ENCODE measurements at places on chromosomes 6 and 20.

- DNase-seq = no peak
Measured at GRCh38 chr6:157406661-157407060, 25.7 kb downstream of the ZDHHC14 start.

- no peak for DNase-seq
Measured at GRCh38 chr6:150119173-150119572, 23.7 kb upstream of the PPP1R14C start.

GRCh38 chr6:155660251-155660977 lies 204.8 kb upstream of the NOX3 start:
- no peak for DNase-seq

DNA sequence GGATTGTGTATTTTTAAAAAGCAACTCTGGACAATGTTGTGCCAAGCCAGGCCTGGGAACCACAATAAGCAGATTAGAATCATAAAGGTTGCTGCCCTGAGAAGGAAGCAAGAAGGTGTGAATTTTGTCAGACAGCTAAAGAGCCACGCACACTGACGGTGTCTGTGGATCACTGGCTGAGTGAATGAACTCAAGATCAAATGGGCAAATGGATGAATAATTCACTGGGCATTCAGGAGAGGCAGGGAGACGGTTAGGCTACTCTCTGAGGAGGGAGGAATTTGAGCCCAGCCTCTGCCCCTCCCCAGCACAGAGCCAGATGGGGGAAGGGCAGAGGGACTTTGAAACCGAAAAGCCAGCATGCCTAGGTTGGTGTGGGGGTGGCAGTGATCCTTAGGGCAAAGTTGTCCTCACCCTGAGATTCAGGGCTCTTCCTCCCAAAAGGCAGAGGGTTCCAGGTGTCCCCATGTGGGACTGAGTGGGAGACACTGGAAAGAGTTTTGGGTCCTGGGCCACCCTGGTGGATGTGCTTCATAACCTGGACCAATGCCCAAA lies 19.5 kb upstream of the SLC22A7 start:
- no peak for DNase-seq

GRCh38 chr6:122063761-122064160 lies 335.7 kb upstream of the HSF2 start:
- no peak for DNase-seq

- no peak for DNase-seq
Measured at GRCh38 chr6:80209430-80209829, 103.0 kb downstream of the BCKDHB start.

- no peak for DNase-seq
Measured at GRCh38 chr6:42566614-42567208, 2.9 kb downstream of the UBR2 start.

DNA sequence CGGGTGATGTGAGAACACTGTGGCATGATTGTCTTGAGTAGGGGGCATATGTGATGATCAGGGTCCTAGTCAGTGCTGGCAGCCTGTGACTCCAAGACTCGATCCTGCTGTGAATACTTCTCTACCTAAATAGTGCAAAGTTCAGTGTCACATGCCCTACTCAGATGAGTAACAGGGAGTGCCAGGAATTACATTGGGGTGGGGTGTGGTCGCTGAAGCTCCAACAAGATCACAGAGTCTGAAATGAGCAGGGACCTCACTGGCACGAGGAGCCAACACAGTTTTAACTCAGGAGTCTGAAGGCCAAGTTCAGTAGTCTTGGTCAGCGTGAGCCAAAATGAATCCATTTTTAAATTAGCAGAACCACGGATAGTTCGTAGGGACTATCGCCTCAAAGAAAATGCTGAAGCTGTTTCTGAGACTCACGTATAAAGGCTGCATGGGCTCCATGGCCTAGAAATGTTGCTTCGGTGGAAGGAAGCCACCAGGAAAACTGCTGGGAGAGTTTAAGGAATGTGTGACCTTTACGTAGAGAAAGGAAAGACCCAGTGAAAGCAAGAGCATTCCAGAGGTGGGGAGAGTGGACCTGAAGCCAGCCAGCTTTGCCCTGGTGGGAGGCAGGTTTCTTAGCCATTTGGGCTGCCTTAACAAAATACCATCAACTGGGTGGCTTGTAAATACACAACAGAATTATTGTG lies 72.2 kb downstream of the RPP40 start:
- no peak for DNase-seq

DNA sequence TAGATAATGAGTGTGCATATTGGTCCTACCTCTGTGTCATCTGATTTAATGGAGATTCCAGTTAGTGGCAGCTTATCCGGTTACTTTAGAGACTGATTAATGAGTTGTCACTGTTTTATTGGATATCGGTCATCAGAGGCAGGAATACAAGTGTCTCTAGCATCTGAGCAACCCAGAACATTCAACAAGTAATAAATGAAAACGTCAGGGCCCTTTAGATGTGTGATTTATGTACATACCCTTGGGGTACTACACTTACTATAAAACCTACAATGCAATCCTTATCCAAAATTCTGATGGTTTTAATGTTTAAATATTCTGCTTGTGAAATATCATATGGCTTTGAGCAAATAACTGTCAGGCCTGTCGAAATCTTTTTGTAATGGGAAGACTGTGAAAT lies 1117.9 kb upstream of the FLRT3 start:
- DNase-seq = no peak

GRCh38 chr6:112899541-112899940 lies 552.4 kb downstream of the RFPL4B start:
- no peak for DNase-seq

DNA sequence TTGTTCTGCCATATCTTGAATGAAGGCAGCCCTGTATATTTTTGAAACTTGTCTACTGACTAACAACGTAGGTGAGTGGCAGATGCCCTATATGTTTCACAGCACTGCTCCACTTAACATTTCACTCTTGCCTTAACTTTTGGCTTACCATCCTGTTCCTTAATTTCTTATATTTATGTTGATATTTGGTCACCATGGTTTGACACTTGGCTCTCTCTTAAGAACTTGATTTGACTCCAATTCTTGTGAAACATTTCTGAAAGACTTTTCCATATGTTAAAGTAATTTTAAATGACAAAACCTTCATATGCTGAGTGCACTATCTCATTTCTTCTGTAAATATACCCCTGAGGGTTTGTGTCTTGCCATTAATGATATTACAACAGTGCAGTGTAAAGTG lies 434.3 kb upstream of the IMPG1 start:
- DNase-seq = no peak

GRCh38 chr6:119799596-119800509 lies 450.3 kb upstream of the MAN1A1 start:
- no peak for DNase-seq

DNA sequence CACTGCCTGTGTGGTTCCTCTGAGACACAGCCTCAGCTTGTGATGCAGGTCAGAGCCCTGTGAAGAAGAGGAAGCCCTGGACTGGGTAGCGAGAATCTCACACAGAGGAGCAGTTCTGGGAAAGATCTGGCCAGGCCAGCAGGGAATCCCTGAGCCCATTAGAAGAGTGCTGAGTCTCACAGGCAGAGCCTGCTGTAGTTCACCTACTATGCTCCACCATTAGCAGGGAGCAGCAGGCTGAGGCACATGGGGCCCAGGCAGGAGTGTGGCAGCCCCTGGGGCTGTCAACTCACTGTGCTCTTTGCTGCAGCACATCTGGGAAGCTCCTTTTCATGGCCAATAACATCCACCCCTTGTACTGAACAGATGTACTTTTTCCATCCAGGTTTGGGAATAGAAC lies 146.8 kb upstream of the B3GAT2 start:
- no peak for DNase-seq

DNA sequence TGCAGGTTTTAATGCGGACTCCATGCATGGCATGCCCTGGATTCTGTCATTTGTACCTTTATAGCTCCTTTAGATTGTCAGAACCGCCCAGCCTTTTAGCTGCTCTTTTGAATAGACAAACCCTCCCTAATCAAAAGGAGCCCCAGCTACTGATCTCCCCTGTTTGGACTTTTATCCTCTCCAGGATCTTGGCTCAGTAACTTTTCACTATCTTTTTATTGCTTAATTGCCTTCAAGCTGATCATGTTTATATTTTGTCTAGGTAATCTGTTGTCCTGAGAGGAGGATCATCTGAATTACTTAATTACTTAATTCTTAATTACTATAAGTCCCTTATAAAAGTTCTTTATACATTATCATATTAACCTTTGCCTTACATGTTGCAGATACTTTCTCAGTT lies 93.2 kb downstream of the HIVEP1 start:
- DNase-seq = no peak

DNA sequence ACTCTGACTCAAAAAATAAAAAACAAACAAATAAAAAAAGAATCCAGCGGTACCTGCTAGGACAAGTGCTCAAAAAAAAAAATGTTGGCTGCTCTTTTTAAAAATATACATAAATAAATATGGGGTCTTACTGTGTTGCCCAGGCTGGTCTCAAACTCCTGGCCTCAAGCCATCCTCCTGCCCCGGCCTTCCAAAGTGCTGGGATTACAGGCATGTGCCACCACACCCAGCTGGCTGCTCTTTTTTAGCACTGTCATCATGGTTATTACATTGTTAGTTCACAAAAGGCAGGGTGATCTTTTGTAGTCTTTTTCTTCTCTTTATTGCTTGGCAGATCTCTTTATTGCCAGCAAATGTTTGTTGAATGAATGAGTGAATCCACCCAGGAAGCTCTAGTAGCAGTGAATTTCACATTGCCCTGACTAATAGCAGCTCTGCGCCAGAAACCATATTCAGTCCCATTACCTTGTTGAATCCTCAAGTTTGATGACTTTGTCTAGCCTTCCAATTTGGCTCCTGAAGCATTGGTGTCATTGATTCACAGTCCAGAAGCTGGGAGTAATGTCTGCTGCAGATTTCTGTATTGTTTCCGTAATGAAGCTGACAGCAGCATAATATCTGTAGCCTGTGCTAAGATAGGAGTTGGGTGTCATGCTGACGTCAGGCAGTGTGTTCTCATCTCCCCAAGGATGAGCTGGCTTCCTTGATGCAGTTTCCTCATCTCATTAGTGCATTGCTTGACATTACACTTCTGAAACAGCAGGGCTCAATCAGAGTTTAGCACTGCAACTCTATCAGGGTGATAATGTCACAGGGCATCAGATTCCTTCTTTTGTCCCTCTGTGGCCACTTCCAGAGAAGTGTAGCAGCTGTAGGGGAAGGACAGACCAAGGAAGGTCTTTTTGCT lies 84.9 kb upstream of the TGM3 start:
- DNase-seq = no peak

GRCh38 chr6:106790935-106791334 lies 161.6 kb downstream of the QRSL1 start:
- DNase-seq = no peak

- DNase-seq = no peak
Measured at GRCh38 chr20:37165031-37165430, 14.1 kb upstream of the RPN2 start.

GRCh38 chr6:9621276-9621675 lies 793.6 kb downstream of the TFAP2A start:
- no peak for DNase-seq

GRCh38 chr6:136921936-136922684 lies at the start of gene SLC35D3:
Gene SLC35D3 (plus strand): TSS chr6:136922301. CDS start chr6:136922429, 128 bp downstream.
- DNase-seq = no peak

DNA sequence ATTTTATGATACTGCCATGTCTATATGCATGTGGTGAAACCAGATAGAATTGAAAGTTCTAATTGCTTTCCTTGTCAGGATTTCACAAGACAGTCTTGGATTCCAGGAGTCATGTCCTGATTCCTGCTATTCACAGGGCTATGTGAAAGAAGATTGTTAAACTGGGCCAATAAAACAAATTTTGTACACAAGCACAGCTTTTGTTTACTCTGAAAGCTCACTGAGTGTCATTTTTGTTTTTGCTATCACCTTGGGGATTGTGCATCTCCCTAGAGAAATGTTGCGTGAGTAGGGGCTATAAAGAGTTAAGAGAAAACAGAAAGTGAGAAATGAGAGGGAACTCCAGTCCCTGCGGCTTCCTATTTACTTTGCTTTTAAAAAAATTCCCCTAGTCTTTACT lies 627.5 kb downstream of the PKHD1 start:
- no peak for DNase-seq

- DNase-seq = no peak
Measured at GRCh38 chr6:49787176-49787575, at the start of gene PGK2. Gene PGK2 (minus strand): TSS chr6:49787285. CDS start chr6:49787187, 98 bp downstream.

- DNase-seq = no peak
Measured at GRCh38 chr20:8782804-8783203, 286.1 kb upstream of the PLCB4 start.

GRCh38 chr20:61966492-61967244 lies 99.0 kb downstream of the TAF4 start:
- no peak for DNase-seq

DNA sequence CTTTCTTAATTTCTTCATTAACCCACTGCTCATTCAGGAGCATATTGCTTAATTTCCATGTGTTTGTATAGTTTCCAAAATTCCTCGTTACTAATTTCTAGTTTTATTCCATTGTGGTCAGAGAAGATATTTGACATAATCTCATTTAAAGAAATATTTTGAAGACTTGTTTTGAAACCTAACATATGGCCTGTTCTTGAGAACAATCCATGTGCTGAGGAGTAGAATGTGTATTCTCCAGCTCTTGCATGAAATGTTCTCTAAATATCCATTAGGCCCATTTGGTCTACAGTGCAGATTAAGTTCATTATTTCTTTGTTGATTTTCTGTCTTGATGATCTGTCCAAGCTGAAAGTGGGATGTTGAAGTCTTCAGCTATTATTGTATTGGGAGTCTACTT lies 251.7 kb downstream of the ALDH8A1 start:
- no peak for DNase-seq

- DNase-seq = peak; percentile 15
Measured at GRCh38 chr6:16129623-16130401, 926 bp downstream of the MYLIP start.

- DNase-seq = no peak
Measured at GRCh38 chr6:1757131-1757530, 147.4 kb downstream of the FOXC1 start.

DNA sequence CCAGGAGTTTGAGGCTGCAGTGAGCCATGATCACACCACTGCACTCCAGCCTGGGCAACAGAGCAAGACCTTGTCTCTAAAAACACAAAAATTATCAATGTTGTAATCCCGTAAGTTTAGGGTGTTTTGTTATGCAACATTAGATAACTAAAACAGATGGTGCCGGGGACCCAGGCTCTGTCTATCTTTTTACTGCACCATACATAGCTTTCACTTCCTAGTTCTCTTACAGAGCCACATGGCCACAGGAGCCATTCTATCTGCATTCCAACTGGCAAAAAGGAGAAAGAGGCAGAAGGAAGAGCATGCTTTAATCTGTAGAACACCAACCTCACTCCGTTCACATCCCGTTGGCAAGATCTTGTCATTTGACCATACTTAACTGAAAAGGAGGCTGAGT lies 5.4 kb upstream of the TCF15 start:
- DNase-seq = no peak

- no peak for DNase-seq
Measured at GRCh38 chr20:3237011-3237957, 1.7 kb downstream of the SLC4A11 start.

DNA sequence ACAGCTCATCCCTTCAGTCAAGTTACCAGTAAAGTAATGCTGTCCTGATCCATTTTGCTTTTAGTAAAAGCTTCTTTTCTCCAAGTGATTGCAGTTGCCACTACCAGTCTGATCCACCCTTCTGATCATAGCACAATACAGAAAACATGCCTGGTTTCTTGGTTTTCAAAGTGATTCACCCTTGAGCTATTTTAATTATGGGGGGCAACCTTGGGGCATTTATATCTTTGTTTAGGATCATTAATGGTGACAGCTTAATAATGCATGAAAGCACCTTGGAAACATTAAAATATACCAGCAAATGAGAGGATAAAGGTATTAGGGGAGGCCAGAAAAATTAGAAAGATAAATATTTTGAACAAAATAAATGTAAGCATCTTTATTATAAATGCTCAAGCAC lies 38.4 kb downstream of the LRRC1 start:
- no peak for DNase-seq

GRCh38 chr6:23446469-23446967 lies 679.5 kb upstream of the NRSN1 start:
- DNase-seq = no peak
